ENCODE measurements at places on chromosomes 7 and 10. TPM values are rescaled to one million over a fixed set of nuclear protein-coding genes. Genes with fewer than 3 reads are reported as not detected.

DNA sequence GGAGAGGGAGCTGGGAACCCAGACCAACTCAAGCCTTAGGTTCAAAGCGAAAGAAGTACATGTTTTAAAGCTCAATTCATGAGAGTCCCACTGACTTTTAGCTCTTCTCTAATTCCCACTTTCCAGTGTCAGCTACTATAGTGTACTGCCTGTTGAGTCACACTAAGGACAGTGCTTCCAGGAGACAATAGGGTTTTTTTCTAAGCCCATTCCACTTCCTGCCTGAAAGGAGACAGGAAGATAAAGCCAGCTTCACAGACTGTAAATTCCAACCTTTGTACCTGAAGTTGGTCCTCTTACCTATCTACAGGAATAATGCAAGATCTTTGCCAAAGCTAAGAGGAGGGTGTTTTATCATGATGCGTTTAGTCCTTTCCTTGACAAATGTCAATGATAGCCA lies 4.4 kb downstream of the MSRB2 start:
- DNase-seq, result no peak
- H3K4me1 ChIP-seq, result peaks cover 2% of the 10 kb centered on the region
- H3K27ac ChIP-seq, result no peak overlapping the region
- no peak overlapping the region for H3K4me3 ChIP-seq

- no peak overlapping the region for H3K4me3 ChIP-seq
- H3K36me3 ChIP-seq, result no peaks in the 10 kb centered on the region
- H3K27me3 ChIP-seq, result no peaks in the 10 kb centered on the region
- H3K27ac ChIP-seq, result no peak overlapping the region
Measured at GRCh38 chr7:42831006-42831717, 80.7 kb downstream of the C7orf25 start.

Gene GPR37
- 4.4 TPM for total RNA-seq

Gene ZNF394
- 33.6 TPM for total RNA-seq

Data from kidney (tissue), 22 donors.